ENCODE measurements at places on chromosomes 3 and 15.

- no peak for DNase-seq
Measured at GRCh38 chr3:60131618-60132017, 1081.8 kb upstream of the CFAP20DC start.

DNA sequence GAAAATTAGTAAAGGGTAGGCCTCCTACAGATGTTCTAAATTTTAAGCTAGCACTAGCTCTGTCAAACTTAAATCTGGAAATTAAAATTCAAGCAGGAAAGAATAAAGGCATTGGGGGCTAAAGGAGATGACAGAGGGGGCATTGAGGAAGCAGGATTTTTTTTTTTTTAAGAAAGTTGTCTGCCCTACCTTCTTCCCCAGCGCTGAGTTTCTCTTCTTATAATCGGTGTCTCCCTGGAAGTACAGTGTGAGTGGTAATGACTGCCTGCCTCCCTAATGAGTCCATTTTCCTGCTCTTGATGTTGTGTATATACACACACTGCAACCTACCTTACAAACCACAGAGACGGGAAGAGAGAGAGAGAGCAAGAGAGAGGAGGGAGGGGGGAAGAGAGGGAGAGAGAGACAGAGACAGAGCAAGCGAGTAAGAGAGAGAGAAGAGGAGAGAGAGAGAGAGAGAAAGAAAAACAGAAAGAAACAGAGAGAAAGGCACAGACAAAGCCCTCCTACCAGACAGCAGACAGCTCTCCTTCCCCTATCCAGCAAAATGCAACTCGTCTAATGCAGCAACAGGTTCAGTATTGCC lies 47.0 kb downstream of the ZBTB20 start:
- DNase-seq, result no peak

GRCh38 chr3:64016941-64017620 lies 6.2 kb downstream of the PSMD6 start:
- DNase-seq, result no peak

DNA sequence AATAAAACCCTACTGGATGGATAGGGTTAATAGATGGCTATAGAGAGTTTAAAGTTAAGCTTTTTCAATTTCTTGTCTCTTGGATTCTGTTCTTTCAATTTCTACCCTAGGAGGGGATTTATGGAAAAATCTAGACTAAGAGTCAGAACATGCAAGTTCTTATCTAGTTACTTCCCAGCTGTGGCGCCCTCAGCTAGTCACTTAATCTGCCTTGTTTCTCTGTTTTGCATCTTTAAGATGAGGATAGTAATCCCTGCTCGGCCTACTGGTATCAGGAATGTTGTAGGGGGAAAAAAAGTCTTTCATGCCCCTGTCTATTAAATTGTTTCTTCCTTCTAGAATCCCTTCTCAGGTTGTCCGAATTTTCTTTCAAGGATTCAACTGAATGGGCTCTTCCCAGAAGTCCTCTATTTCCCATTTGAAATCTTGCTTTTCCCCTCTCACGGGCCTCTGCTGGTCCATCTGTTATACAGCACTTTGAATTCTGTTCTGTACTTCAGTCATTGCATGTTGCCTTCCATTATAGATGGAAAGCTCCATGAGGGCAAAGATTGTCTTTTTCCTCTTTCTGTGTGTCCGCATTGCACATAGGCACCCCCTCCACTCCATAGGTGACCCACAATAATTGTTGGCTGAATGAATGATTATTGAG lies 4.4 kb downstream of the KCTD6 start:
- DNase-seq, result no peak

DNA sequence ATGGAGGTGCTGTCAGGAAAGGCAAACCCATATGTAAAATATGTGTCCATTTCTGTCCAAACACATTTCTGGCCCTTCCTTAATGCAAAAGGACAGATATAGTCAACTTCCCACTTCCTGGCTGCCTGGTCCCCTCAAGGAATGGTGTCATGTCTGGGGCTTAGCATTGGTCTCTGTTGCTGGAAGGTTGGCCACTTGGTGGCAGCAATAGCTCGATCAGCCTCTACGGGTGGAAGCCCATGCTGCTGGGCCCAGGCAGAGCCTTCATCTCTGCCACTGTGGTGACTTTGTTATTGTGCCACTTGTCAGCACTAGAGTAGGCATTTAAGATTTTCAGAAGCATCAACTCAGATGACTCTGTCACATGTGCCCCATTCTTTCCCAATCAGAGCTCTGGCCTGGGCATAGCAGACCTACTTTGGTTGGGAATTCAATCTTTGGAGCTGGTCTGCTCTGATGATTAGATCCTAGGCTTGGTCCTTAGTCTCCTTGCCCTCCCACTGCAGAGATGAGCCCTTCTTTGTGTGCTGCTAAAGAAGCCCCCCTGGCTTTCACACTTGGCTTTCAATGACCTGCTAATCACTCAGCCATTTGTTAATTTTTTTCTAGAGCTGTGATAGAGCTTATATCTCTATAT lies 51.0 kb upstream of the SPSB4 start:
- DNase-seq, result peak; percentile 50

DNA sequence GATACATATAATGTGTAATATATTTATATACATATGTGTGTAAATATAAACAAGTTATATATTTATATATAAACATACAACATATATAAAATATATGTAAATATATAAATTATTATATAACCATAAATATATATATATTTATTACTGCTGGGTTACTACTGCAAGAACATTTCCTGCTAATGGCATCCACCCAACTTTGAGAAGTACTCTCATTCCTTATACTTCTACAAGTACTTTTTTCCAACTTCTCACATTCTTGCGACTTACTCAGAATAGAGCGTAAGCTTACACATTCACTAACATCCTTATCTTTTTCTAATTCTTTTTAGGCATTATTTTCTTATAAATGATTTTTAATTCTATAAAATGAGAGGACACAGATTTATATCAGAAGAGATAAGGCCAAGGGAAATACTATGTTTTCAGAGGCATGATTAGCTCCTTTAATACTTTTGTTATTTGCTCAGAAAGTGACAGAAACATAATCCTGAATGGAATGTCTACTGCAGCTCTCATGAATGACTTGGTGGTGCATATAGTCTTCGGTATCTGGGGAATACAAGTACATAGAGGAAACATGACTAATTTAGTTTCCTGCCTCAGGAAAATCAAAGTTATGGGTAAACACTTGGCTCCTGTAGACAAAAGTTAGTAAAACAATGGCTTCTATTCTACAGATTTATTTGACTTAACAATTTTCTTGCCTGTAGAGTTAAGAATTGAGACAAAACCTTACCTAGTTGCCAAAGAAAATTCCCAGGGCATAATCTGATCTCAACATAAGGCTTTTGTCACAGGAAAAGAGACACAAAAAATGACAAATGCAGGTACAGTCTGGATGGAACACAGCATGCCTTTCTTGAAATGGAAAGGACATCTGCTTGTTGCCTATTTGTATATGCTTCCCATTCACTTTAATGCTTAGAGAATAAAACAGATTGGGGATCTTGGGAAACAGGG lies 453.9 kb downstream of the SQOR start:
- DNase-seq, result no peak

DNA sequence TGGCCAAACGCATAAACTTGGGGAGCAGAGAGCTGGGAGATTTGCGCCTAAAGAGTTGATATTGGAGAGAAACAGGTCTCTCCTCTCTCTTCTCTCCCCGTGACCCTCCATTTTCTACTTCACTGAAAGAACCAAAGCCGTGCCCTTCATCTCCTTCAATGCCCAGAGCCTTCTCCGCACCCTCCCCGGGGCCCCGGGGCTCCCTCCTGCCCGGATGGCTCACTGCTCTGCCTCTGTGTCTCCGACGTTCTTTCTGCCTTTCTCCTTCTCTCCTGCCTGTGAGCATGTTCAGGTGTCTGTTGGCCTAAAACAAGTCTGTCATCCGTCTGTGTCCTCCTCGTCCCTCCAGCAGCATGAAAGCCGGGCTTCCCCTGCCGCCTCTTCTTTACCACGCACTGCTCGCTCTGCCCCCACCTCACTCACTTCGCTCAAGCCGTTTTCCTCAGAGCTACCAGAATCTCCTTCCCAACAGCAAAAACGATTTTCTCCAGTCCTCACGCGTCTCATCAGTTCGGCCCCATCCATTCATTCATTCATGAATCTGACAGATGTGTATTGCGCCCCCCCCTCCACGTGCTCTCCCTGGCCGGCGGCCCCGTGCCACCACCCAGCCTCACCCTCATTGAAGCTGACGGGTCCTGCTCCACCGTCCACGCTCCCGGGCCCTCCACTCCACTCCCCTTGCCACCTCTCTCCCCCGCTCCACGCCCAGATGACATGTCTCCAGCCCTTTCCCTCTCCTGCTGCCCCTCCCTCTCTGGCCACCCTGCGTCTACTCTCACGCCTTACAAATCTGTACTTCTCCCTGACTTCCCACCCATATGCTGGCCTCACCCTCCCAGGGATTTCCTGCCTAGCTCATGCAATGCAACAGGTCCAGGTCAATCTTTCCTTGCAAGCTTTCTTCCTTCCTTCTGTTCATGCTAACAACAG lies 10.2 kb downstream of the MUC4 start:
- DNase-seq, result no peak

DNA sequence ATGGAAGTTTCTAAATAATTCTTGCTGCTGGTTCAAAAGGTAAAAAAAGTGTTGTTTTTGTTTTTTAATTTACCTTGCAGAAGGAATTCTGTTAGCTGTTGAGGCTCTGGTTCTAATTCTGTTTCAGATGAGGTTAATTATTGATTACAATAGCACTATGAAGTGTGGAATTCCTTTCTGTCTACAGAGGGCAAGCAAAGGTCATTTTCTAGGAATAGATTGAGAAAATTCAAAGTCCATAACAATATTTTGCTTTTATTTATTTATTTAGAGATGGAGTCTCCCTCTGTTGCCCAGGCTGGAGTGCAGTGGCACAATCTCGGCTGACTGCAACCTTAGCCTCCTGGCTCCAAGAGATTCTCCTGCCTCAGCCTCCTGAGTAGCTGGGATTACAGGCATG lies 789.6 kb downstream of the GRM7 start:
- no peak for DNase-seq

GRCh38 chr15:32981536-32981935 lies 213.0 kb downstream of the FMN1 start:
- no peak for DNase-seq

GRCh38 chr15:43270676-43271306 lies 4.1 kb upstream of the TGM5 start:
- DNase-seq, result no peak

DNA sequence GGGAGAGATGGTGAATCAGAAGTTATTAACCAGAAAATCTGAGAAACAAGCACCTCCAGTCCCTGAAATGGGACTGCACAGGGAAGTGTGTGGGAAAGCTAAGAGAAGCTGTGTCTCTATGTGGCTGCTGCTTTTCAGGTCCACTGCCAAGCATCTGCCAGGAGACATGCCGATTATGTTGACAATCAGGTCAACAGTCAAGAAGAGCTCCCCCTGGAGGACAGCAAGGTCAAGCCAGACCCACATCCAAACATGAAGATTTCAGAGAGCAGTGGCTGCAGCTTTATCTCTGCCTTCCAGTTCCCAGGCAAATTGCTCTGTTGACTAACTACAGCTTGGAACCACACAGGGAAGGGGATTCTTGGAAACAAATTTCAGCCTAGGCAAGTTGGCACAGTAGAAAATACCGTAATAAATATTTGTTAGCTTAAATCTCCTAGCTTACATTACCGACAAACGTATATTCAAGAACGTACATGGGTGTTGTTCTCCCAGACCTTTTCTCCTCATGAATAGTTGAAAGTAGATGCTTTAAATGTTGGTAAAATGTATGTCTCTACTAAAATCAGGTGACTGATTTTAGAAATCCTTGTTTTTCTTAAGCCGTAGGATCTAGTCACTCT lies 394.5 kb upstream of the RARB start:
- DNase-seq, result peak; percentile 32

DNA sequence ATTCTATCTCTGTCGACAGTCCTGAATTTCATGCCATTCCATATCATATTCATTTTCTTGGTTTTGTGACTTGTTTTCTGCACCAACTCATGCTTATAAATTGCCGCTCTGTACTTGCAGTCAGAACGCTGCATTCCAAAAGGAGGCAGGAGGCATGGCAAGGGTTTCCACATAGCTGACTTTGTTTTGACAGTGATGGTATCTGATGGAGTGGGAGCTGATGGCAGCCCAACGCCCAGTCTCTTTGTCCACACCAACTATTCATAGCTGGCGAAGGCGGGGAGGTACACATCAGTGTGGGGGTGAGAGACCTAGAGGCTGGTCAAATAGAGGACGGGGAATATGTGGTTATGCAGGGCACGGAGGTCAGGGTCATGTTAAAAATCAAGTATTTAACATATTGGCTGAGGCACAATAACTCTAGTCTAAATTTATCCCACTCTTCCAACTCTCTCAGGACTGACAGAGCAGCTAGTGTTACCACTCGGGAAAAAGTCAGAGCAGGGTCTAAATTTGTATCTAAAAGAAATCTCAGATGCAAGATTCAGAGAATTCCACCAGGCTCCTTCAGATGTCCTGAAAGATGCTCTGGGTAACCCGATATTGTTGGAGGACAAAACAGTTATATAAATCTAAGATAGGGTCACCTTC lies 67.8 kb upstream of the ATP13A3 start:
- DNase-seq, result no peak

DNA sequence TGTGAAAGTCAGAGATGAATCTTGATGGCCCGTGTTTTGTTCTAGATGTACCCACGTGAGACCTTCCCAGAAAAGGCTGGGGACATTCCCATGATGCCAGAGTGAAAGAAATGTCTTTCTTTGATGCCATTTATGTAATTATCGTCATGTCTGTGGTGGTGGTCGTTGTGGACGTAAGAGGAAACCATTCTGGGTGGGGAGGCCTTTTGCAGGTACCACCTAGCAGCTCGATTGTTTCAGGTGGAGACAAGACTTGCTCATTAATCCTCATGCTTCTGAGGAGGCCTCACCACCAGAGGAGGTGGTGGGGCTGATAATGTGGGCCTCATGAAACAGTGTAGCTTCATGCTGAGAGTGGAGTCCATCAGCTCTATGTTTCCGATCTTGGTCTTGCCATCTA lies 58.1 kb upstream of the USP3 start:
- DNase-seq, result no peak

- no peak for DNase-seq
Measured at GRCh38 chr3:40186508-40186907, 123.0 kb upstream of the EIF1B start.

DNA sequence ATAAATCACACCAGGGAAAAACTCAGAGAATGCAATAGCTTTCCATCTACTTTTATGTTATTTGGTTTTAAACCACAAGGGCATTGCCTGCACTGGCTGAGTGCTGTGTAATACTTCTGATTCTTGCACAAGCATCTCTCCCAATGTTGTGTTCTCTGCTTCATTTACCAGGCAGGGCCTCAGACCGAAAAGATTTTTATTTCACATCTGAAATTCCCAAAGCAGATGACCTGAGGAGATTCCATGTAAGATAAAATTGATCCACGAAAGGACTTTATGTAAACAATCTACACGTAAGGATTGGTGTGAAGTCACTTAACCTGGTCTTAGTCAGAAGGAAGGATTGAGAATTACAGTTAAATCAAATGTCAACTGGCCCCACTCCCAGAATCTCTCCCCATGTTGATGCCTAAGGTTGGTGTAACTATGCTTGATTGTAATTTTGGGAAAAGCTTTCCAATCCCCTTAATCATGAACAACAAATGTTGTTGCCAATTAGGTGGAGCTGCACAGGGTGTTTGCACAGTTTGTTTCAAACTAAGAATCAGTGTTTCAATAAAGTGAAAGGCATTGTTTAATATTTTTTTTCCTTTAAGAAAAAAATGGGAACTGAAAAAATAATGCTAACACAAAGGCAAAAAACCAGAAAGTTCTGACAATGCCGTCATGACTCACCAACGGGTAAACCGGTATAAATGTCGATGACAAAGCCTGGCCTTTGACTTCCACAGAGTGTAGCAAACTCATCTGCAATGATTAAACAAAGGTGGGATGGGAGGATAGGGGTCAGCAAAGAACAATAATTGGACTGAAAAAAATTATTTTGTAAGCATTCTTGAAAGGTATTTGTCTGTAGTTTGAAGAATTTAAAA lies 128.6 kb downstream of the DUT start:
- DNase-seq, result no peak

Measured in HTR-8/SVneo (cell line).